ENCODE measurements at places on chromosomes 16 and 17. TPM values are rescaled to one million over a fixed set of nuclear protein-coding genes. Genes with fewer than 3 reads are reported as not detected.

GRCh38 chr16:15490123-15490711 is 55.8 kb downstream of the BMERB1 start:
- H3K4me1 ChIP-seq: no peaks in the 10 kb centered on the region
- no peaks in the 10 kb centered on the region for H3K36me3 ChIP-seq
- no peaks in the 10 kb centered on the region for H3K27me3 ChIP-seq
- H3K4me3 ChIP-seq: no peak overlapping the region

Gene CTRB1
- 14,932 TPM for total RNA-seq

Gene IRF8
- 8.2 TPM for total RNA-seq

- no peak overlapping the region for H3K4me3 ChIP-seq
- no peaks in the 10 kb centered on the region for H3K4me1 ChIP-seq
- DNase-seq: no peak
Observed at GRCh38 chr16:31351942-31352325, 3.0 kb upstream of the ITGAX start.

DNA sequence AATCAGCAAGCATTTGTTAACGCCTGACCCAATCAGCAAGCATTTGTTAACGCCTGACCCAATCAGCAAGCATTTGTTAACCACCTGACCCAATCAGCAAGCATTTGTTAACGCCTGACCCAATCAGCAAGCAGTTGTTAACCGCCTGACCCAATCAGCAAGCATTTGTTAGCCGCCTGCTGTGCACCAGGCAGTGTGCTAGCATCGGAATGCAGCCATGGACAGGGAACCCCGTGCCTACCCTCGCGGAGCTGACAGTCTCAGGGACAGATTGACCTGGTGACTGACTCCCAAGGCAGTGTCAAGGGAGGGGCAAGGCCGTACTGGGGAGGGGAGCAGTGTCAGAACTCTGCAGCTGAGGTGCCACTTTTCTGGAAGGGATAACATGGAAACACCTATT is 66.9 kb downstream of the ABR start:
- no peak overlapping the region for H3K27ac ChIP-seq
- H3K4me3 ChIP-seq: no peak overlapping the region
- H3K36me3 ChIP-seq: no peaks in the 10 kb centered on the region
- DNase-seq: no peak

Measured in body of pancreas (tissue), 4 donors.